ENCODE measurements at places on chromosomes 6 and 20.

DNA sequence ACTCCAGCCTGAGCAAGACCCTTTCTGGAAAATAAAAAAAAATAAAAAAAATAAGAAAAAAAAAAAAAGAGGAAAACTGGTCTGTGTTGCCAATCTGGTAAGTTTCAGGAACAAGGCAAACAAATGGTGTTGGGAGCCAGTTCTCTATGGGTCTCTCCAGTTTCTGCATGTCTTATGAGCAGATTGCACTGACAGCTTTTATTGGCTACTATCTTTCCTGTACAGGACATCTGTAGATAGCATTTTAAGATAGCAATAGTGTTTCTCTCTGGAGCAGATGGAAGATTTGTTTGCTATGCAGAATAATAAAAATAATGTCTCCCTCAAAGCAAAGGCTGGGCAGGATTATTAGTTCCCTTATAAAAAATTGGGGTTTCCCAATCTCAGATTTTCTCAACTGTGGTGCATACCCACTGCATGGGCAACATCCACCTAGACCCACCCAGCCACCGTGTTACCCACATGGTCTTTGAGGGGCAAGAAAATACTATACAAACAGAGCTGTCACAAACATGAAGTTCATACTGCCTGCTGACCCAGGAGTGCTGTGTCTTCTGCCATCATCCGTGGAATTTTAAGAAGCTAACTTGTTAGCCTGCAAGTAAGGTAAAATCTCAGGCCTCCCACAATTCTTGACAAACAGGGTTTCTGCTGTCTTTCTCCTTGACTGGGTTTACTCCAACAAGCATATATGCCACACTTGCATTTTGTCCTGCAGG is 9.5 kb downstream of the GMDS start:
- no peak for DNase-seq

- DNase-seq: no peak
Observed at GRCh38 chr20:63092660-63093215, 86.0 kb upstream of the BHLHE23 start.

DNA sequence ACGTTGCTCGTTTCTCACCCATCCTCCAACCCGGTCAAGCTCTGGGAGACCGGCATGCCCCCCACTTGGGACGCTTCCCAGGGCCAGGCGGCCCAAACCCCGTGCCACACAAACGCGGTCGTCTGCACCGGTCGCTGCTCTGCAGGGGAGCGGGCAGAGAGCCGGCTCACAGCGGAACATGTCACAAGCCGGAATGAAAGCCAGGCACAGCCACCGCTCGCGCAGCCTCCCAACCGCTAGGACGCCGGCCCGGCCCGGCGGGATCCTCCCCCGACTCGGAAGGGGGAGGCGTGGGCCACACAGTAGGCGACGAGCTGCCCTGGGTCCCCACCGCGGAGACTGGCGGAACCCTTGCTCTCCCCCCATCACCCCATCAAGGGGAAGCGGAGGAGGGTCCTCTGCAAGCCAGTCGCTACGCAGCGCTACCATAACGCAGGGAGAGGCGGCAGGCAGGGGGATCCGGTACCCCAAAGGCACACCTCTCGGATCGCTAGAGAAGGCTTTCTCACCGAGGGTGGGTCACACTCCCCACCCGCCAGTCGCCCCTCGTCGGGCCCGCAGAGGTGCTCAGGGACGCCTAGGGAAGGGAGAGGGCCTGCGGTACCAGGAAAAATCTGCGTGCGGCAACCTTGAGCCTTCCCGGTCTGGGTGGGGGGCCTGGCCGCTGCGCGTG is 768.4 kb upstream of the DEFB115 start:
- no peak for DNase-seq

DNA sequence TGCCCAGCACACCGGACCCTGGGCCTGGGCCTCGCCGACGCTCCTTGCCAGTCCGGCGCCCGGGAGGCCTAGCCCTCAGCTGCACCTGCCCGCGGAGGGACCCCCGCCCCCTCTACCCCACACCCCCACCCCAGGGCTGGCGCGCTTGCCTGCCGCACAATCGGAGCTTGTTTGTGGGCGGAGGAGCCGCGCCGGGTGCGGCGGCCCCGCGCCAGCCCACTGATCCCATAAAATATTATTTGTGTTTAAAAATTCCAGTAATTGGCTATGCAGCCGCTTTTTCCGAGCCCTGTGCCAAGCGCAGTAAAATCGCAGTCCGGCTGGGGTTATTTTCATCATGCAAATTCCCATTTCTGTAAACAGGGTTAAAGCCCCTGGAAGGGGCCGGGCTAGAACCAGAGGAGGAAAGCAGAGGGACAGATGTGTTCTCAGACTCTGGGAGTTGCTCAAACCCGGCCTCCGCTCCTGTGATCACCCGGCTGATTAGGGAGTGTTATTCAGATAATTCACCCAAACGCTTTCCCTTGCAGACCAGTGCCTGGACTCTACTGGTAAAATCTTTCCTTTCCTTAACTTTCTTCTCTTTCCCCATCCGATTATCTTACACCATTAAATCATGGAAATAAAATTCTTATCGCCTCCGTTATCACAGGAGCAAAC is 93.1 kb downstream of the NCR2 start:
- peak; percentile 90 for DNase-seq

DNA sequence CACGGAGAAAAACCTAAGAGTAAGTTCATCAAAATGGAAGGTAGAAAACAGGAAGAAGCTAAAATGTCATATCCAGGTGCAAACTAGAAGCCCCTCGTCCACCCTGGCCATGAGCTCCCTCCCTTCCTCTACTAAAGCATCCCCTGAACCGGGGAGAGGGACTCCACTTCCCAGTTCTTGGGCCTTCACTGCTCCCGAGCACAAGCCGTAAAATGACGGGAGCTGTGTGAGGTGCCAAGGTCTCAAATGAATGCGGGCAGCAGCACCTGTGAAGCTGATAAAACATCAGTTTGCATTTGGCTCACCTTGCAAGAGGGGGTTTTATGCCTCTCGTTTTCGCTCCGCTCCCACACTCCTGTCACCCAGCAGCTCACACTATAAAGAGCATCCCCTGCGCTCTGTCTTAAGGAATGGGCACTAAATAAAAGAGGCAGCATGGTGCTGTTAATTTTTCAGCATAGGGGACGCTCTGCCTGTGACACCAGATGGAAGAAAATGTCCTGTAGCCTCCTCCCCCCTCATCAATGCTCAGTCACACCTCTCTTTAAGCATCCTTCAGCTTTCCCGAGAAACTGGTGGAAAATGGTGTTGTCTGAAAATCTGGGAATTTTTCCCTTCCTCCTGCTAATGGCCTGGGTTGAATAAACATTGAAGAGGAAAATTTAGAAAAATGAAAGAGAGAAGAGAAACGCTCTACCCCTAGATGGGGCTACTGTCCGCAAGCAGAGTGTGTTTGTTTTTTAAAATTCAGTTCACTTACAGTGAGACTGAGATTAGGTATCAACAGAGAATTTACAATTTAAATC is 563.0 kb upstream of the AGPAT4 start:
- DNase-seq: no peak

DNA sequence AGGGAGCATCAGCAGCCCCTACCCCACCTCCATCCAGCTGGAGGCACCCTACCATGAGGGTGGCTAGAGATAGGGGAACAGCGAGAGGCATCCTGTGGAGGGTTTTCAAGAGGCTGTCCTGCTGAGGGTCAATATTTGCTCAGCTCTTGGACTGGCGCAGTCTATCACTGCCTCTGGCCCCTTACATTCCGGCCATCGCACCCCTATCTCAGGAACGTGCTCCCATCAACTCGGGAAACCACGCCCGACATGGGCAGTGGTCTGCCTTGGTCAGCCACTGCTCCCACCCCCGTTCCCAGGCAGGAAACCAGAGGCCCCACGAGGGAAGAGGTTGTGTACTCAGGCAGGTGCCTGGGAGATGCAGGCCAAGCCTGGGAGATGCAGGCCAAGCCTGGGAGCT is 57.9 kb downstream of the VEGFA start:
- DNase-seq: peak; percentile 13

GRCh38 chr20:41617059-41617901 is 897 bp downstream of the CHD6 start:
- DNase-seq: peak; percentile 48

- no peak for DNase-seq
Observed at GRCh38 chr6:137216106-137216505, 3.1 kb downstream of the IFNGR1 start.

GRCh38 chr20:58251348-58251978 is 23.0 kb upstream of the ANKRD60 start:
- DNase-seq: no peak

- no peak for DNase-seq
Observed at GRCh38 chr6:150043096-150043495, 17.8 kb upstream of the RAET1L start.

DNA sequence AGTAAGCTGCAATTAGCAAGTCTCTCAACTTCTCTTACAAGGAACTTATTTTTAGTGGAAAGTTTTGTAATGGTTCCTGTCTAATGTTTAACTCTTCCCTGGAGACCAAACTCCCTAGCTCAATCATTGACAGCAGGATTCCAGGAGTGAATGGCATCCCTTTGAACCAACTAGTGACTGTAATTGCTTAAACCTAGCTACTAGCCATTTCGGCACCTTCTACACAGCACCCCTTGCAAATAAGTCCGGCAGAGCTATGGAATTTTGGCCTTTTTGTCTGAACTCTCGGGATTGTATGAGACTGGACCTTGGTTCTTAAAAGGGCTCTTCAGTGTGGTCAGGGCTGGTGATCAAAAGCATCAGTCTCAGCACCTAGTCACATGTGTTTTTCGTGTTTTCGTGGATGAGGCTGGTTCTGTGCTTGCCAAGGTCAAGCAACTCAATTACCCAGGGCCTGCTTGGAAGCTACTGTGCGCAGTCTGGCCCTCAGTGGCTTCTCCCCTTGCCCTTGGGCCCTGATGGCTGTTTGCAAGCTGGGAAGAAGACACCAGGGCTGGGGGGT is 135.3 kb upstream of the NEDD9 start:
- DNase-seq: no peak

- no peak for DNase-seq
Observed at GRCh38 chr6:45643126-45643525, 265.4 kb upstream of the SUPT3H start.

- DNase-seq: peak; percentile 78
Observed at GRCh38 chr6:31114541-31114878, at the start of gene PSORS1C1. TSS of gene PSORS1C1 (plus strand) at chr6:31114800. CDS start at chr6:31129633, 14,833 bp downstream.

DNA sequence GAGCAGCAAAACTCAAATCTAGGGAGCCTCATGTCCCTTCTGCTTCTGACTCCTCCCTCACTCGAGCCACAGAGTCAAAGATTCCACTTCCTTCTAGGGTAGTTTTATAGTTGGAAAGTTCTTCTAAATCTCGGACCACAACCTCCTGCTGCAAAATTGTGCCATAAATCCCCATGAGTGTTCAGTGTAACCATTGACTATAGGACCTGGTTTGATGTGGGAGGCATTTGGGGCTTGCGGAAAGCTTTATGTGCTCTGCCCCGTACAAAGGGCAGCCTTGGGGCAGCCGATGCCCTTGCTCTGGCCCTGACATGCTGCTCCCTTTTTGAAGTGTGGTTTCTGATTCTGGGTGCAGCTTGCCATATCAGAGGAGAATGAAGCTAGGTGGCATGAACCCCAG is 43.6 kb upstream of the IER3 start:
- DNase-seq: no peak

- DNase-seq: no peak
Observed at GRCh38 chr6:150249261-150249660, 106.4 kb downstream of the PPP1R14C start.

GRCh38 chr6:135675862-135676261 is 175.6 kb upstream of the PDE7B start:
- no peak for DNase-seq

DNA sequence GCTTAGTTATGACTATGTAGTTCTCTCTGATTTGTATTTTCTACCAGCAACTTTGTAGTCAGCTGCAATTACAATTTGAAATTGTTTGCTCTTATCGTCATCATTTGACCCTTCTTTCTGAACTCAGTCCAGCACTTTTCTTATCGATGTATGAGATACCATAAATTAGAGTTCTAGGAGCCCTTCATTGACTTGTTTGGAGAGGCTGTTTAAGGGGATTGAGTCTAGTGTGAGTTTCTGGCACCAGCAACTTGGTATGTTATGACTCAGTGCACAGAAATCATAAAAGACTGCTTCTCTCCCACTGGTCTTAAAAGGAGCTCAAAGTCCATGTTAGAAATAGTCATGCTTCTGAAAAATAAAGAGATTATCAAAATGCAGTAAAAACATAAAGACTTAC is 190.3 kb downstream of the TENT5A start:
- DNase-seq: no peak

DNA sequence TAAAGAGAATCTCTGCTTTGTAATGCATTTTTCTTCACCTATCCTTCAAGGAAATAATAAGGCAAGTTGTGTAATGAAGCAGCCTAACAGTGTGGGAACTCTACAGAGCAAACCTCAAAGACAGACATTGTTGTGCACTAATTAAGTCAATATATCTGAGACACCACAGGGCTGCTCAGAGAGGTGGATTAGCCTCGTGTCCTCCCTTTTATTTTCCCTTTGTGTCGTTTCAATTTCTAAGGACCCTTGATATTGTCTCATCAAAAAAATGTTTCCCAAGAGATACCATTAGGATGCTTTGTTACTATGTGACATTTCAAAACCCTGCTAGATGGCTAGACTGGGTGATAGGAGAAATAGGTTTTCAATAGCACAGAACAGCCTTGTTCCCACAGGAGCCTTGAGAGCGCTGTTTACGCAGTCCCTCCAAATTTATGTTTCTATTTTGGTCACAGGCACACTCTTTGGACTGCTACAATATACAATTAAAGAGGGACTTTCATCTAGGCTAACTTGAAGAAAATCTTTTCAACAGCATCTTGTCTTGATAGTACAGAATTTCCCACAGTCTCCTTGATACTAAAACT is 23.1 kb downstream of the UBE3D start:
- DNase-seq: no peak

GRCh38 chr6:111087871-111088667 is 766 bp downstream of the SLC16A10 start:
- DNase-seq: peak; percentile 46

GRCh38 chr20:60040471-60041162 is 82.4 kb downstream of the CDH26 start:
- no peak for DNase-seq

DNA sequence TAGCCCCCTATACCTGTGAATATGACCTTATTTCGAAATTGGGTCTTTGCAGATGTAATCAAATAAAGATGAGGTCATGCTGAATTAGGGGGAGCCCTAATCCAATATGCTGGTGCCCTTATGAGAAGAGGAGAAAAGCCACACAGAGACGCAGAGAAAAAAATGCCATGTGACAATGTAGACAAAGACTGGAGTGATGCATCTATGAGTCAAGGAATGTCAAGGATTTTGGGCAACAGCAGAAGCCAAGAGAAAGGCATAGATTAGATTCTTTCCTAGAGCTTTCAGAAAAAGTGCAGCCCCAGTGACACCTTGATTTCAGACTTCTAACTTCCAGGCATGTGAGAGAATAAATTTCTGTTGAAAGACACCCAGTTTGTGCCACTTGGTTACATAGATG is 47.4 kb upstream of the HS3ST5 start:
- DNase-seq: no peak

- DNase-seq: no peak
Observed at GRCh38 chr6:12336121-12336971, 46.2 kb downstream of the EDN1 start.

DNA sequence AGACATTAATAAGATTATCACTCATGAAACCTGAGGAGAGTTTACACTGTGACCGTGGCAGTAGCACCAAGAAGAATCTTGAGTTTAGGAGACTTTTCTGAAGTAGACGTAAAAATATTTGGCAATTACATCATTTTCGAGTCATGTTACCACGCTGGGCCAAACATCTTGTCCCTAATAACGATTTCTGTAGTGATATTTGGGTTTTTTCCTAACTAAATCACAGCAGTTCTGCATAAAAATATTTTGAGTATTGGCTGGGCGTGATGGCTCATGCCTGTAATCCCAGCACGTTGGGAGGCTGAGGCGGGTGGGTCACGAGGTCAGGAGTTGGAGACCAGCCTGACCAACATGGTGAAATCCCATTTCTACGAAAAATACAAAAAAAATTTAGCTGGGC is 262.4 kb downstream of the PHF3 start:
- DNase-seq: no peak

GRCh38 chr20:54090230-54091119 is 20.1 kb upstream of the BCAS1 start:
- no peak for DNase-seq

Data from left hindlimb (tissue), 1 donor.